ENCODE measurements at places on chromosomes 2 and 18.

GRCh38 chr2:152445791-152446201 is 110.8 kb downstream of the FMNL2 start:
- DNase-seq = peak; percentile 18

GRCh38 chr2:10149635-10150034 is 27.1 kb downstream of the RRM2 start:
- no peak for DNase-seq

DNA sequence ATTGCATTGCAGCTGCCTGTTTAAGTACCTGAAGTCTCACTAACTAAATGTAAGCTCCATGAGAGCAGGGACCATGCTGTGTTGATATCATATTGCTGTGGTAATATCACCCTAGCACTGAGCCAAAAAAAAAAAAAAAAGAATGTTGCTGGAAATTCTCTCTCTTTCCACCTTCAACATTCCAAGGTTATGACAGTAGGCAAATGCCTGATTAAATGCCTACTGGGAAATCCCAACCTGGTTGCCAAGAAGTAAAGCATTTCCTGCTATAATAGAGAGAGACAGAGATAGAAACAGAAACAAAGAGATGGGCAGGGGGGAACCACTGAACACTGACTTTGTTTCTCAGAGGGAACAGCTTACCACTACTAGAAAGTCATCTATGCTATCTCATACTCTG is 1604.2 kb downstream of the LRP1B start:
- DNase-seq = no peak

DNA sequence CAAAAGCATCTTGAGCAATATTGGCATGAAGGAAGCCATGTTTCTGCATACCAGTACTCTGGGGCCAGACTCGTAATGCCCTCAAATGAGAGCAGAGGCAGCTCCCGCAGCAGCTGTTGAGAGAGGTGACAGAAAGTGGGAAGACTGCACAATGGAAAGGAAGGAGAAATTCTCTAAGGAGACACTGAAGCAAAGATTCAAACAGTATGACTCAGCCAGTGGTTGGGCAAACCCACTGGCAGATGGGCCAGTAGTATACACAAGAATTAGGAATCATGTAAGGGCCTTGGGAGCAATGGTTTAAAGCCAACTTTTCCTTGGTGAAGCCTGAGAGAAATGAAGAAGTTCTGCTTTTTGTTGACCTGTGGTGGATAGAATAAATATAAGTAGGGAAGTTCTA is 2092.7 kb upstream of the PIK3C3 start:
- no peak for DNase-seq

DNA sequence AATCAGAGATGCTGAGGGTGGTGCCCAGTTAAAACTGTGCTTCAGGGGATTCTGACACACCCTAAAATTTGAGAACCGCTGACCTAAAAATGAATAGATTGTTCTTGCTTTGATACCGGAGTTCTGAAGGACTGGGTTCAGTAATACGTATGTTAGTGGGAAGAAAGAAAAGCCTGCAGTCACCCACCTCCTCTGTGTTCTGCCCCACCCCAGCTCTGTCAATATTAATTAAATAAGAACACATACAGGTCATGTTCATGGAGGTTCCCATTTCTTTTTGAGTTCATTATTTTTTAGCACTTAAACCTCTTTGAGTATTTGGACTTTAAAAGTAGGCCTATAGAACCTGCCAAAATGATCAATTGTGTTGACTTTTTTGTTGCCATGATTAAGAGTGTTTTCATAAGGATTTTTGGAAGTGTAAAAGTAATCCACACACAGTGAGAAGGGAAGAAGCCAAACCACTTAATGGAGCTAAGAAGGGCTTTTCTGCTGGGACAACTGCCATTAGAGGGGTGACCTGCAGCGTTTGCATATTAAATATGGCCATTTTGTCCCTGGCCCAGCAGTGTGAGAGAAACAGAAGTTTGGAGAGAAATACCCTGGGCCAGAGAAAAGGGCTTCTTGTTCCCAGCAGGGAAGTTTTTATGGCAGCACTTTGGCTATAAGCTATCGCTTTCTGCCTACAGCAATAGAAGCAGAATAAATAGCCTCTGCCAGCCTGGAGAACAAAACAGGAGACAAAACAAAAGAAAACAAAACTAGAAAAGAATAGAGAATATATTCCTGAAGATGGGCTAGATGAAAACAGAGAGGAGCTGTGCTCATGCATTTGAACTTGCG is 80.7 kb upstream of the RNF152 start:
- no peak for DNase-seq

GRCh38 chr2:18399601-18400000 is 160.9 kb downstream of the RDH14 start:
- no peak for DNase-seq

DNA sequence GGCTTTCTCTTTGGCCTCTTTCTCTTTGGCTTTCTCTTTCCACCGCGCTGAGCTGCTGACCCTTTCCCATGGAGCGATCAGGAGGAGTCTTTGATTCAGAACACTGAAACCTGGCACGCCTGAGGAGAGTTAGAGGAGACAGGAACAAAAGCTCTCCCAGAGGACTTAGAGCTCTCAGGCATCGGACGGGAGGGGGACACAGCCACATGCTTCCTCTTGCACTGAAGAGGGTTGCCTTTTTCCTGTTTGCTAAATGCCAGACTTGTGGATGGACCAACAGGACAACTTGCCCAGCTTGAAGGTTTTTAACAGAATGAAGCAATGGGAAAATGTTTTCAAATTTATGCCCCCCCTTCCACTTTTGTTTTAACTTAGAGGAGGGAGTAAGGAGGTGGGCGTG is 3.6 kb upstream of the PTPN18 start:
- no peak for DNase-seq

DNA sequence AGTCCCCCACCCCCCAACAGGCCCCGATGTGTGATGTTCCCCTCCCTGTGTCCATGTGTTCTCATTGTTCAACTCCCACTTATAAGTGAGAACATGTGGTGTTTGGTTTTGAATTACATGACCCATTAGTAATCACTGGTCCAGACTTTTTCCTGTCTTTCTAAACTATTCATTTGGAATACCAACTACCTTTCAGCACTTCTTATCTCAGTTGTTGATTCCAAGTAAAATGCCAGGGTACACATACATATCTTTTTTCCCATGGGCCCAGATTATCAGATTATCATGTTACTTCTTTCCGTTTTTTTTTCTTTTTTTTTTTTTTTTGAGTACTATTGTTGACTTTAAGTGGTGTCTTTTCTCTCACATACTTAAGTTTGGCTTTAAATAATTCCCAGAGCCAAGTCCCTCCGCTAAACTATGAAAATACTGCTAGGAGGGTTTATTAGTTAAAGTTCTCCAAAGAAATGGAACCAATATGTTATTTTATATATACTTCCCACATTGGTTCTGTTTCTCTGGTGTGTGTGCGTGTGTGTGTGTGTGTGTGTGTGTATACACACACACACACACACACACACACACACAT is 389.3 kb downstream of the IRS1 start:
- no peak for DNase-seq

GRCh38 chr2:238966072-238966937 is 118.4 kb downstream of the TWIST2 start:
- no peak for DNase-seq

DNA sequence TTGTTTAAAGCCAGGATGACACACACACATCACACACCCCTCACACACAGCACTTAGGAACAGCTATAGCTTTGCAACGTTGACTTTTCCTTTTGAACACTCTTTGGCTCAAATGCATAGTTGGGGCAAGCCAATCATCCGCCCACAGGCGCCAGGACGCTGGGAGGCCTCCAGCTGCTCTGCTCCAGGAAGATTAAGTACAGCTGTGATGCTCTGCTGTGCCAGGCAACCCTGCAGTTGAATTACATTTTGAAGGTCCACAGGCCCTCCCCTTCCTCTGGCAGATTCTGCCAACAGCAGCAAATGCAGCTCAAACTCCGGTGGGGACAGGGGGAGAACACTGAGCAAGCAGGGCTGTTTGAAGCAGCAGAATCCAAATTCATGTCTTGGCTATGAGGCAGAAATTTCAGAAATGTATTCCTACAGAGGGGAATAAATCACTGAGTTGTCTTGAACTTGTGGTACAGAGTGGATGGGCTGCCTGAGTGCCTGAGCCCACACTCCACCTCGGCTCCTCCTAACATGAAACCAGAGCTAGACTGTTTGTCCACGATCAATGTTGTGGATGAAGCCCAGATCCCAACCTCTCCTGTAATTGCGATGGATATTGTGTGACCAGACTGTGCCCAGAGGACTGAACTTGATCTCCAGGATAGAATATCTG is 86.5 kb upstream of the PPP1CB start:
- no peak for DNase-seq

DNA sequence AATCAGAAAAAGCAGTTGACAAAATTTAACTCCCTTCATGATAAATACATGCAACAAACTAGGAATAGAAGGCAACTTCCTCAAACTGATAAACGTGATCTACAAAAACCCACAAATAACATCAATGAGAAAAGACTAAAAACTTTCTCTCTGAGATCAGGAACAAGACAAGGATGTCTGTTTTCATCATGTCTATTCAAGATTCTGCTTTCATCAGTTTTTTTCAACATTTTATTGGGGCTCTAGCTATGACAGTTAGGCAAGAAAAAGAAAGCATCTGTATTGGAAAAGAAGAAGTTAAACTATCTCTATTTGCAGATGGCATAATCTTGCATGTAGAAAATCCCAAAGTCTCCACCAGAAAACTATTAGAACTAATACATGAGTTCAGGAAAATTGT is 12.3 kb upstream of the CHST10 start:
- no peak for DNase-seq

All from activated CD4-positive, alpha-beta T cell treated with anti-CD3 and anti-CD28 coated beads for 36 hours (primary cell).